Stimulated activated CD8-positive, alpha-beta memory T cell treated with anti-CD3 and anti-CD28 coated beads, Interleukin-4, amount 100 ng/mL, for 48 hours (primary cell): ENCODE measurements at places on chromosomes 6 and 20.

- DNase-seq = no peak
These were observed 42.6 kb upstream of the PREP start for GRCh38 chr6:105445481-105445880.

DNA sequence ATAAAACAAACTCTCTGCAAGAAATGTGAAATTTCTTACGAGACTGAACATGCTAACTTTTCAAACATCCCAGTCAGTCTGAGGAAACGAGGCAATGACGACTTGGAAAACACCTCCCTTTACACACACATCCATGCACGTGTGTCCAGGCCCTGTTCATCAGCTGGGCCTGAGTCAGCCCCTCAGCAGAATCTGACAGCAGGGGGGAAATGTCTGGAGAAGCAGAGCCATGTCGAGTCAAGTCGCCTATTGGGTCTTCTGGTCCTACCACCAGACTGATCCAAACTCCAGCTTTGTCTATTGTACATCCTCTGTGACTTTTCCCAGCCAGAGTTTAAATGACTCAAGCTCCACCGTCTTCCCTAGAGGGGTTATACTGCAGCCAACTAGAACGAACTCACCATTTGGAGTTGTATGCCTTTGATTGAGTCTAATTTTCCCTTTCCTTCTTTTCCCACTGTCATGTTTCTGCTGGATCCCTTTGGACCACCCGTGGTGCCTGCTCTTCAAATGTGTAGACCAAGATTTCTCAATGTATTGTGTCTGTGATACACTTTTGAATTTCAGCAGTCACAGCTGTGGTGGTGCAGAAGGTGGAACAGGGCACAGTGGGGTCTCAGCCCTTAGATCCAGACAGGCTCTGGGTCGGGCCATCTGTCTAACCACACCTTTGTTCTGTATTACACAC is 254.0 kb downstream of the CDC5L start:
- DNase-seq = peak; percentile 37

DNA sequence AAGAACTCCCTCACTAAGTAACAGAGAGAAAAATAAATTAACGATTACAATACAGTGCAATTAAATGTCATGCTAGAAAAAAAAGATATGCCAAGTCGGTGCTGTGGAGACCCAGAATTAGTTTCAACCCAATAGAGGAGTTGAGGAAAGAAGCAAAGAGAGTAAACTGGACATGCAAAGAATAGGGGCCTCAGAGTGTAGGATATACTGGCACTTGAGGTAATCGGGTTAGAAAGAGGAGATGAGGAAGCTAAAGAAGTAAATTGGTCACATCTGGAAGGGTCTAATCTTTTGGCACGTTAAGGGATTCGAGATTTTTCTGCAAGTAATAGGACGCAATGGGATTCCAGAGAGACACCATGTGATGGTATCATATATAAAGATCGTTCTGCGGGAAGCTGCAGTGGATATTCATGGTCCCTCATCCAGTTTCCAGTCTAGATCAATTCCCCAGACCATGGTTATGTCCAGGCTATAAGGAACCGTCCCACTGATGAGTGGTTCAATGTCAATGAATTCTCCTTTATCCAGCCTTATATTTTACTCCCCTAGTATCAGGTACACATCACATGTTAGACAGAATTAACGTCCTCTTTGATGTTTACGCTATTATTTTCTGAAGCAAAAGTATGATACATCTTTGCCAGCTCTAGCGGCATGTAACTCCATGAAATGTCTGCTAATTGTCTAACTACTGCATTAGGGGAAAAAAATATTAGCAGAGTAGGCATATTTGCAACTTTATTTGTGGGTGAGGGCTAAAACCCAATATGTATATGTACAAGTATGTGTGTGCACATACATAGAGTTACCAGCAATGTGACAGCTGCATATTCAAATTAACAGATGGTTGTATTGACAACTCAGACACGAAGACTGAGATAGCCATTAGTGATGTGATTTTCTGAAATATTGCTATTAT is 1.1 kb upstream of the TBC1D32 start:
- no peak for DNase-seq

DNA sequence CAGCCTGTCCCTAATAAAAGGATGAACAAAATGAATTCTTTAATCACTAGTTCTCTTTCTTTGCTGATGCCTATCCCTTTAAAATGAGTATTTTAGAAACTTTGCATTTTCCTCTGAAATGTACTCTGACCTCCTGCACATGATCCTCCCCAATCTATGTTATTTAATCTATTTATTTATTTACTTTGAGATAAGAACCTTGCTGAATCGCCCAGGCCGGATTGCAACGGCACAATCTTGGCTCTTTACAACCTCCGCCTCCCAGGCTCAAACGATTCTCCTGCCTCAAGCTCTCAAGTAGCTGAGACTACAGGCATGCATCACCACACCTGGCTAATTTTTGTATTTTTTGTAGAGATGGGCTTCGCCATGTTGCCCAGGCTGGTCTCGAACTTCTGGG is 27.9 kb downstream of the ADTRP start:
- DNase-seq = no peak

DNA sequence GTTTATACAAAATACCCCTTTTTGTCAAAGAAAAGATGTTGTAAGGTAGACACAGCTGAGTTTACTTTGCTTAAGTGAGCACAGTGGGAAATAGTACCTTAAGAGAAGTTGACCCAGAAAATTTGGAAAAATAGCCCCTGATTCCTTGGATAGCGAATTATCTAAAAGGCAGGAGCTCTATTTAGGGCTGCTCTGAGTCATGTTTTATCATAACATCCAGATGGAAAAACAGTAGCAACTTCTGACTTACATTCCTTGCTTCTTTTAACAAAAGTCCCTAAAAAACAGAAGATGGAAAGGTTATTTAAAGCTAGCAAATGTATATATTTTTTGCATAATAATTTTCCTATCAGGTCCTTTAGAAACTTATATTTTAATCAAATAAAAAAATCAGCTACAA is 59.0 kb downstream of the THEMIS start:
- no peak for DNase-seq

DNA sequence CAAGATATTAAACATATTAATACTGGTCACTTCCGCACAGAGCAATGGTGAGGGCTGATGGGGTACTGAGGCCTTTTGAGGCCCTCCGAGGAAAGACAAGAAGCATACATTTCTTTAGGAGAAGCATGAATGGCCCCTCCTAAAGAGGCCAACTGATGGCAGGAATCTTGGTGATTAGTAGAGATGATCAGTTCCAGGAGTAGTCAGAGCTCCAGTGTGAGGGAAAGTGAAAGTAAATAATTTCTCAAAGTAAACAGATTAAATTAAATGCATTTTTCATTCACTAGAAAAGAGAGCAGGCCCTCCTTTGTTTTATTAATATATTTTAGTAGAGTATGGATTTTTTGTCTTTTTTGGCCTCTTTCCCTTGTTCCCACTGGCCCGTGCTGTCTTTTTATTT is 38.2 kb downstream of the NOX3 start:
- no peak for DNase-seq

GRCh38 chr20:41003143-41003935 is 25.3 kb upstream of the TOP1 start:
- DNase-seq = peak; percentile 80

- peak; percentile 48 for DNase-seq
These were observed 274.9 kb downstream of the UTRN start for GRCh38 chr6:144559865-144560593.

DNA sequence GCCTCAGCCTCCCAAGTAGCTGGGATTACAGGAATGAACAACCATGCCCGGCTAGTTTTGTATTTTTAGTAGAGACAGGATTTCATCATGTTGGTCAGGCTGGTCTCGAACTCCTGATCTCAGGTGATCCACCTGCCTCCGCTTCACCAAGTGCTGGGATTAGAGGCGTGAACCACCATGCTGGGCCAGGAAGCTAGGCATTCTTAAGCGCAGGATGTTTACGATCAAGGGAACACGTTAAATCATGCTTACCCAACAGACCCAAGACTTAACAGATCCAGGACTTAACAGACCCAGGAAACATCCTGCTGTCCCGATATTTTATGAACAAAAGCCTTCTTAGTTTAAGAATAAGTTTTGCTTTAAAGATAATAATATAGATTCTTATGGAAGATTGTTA is 9.1 kb downstream of the PTGIS start:
- DNase-seq = peak; percentile 9

GRCh38 chr6:46556053-46556452 is 64.8 kb upstream of the RCAN2 start:
- DNase-seq = no peak

GRCh38 chr6:66662196-66662595 is 955.2 kb upstream of the EYS start:
- no peak for DNase-seq

DNA sequence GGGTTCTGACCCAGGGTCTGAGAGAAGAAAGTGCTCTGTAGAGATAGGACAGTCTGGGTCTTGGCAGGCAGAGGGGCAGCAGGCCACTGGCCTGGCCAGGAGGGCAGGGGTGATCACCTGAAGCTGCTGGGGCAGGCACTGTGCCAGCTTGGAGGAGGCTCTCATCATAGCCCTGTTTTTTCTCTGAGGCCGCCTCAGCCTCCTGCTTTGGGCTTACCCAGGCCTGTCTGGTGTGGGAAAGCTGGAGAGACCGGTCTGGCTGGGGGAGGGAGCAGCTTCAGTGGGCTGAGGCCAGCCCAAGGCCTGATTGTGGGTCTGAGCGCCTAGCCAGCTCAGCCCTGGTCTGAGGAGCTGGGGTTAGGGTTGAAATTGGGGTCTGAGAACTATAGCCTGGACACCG is 3.9 kb downstream of the LPIN3 start:
- DNase-seq = no peak

GRCh38 chr20:50789968-50790650 is 4.8 kb upstream of the BCAS4 start:
- DNase-seq = no peak

DNA sequence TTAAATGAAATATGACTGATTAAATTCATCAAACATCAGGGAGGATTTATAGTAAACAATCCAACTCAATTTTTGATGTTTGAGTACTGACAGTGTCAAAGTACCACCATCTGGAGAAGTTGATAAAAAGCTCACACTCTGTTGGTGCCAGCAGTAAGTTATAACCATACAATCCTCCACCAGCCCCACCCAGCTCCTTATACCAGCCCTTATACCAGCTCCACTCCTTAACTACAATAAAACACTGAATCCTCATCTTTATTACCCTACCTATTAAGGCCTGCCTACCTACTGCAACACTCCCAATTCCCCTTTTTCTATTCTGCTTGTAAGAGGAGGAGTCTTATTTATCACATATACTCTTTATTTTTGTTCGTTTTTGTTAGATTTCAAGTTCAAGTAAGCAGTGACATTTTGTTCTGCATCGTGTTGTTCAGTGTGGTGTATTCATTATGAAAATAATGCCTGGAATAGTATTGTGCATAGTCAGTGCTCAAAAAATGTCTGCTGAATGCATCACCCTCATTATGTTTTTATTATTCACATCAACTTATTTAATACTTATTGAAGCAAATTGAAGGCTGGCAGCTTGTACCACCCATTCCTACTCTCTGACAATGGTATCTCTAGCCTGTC is 954.7 kb upstream of the ADGRB3 start:
- no peak for DNase-seq

- DNase-seq = no peak
These were observed 32.6 kb downstream of the PDE7B start for GRCh38 chr6:135884136-135884535.

DNA sequence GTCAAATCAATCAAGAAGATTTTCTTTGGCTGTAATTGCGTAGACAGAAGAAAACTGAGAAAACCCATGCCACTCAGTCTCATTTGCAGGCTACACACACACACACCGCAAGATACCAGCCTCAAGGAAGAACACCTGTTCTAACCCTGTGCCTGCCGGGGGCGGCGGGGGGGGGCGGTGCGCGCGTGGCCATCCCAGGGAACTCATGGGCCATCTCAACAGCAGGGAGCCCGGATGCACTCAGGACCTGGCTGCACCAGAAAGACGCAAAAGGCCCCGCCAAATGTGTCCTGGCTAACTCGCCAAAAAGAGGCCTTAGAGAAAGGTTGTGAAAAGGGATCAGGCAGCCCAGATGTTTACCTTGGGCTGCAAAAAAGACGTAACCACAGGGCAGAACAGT is 2.1 kb downstream of the B3GAT2 start:
- DNase-seq = no peak

GRCh38 chr6:100456141-100456907 is 8.4 kb downstream of the SIM1 start:
- DNase-seq = no peak

DNA sequence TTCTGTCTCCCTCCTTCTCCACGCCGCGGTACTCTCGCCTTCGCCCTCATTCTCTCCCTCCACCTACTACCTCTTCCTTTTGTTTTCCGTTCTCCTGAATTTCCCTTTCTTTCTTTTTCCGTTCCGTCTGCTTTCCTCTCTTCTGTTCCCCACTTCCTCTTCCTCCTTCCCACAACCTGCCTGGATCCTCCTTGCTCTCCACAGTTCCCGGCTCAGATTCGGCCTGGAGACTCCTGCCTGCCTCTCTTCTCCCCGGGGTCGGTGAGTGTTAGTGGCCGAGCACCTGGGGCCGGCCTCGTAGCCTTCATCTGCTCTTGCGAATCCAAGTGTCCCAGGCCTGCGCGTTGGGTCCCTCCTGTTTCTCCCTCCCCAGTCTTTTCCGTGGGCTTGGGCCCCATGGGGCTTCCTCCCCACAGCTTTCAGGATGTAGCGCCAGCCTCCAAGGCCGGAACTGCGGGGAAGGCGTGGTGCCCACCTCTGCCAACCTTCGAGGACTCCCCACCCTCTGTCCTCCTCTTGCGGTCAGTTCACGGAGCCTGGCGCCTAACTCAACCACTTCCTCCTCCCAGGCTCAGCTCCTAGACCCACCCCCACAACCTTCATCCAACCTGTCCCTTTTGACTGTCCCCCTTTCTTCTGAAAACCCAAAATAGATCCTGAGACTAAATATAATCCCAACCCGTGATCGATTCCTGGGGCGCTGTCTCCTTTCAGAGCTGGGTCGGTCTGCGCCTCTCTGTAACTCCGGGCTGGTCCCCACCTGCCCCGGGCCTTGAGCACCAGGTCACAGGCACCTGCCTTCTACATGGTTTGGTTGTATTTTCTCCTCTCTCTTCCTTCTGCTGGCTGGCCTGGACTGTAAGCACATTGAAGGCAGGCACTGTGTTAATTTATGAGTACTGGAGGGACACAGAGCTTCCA is 6.8 kb downstream of the NRN1 start:
- DNase-seq = no peak

- DNase-seq = peak; percentile 84
These were observed 278.4 kb downstream of the LRFN2 start for GRCh38 chr6:40308533-40309306.

DNA sequence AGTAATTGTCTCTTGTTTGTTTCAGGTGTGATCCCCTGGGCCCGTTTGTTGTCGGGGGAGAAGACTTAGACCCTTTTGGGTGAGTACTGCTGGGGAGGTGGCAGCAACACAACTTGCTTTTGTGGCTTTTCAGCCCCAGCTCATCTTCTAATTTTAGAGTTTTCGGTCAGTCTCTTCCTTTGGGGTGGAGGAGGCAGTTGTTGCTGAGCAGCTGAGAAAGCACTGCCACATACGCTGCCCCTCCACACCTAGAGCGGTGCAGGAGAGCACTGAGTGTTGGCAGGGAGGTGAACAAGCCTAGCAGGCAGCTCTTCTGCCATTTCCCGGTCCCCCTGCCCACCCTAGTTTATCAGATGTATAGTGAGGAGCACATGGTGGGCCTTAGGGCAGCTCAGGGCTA is 21.7 kb downstream of the TMEM74B start:
- no peak for DNase-seq
